ENCODE measurements at places on chromosomes 7 and 10.

- DNase-seq: no peak
These were observed 4.4 kb upstream of the FAM107B start for GRCh38 chr10:14779001-14779651.

DNA sequence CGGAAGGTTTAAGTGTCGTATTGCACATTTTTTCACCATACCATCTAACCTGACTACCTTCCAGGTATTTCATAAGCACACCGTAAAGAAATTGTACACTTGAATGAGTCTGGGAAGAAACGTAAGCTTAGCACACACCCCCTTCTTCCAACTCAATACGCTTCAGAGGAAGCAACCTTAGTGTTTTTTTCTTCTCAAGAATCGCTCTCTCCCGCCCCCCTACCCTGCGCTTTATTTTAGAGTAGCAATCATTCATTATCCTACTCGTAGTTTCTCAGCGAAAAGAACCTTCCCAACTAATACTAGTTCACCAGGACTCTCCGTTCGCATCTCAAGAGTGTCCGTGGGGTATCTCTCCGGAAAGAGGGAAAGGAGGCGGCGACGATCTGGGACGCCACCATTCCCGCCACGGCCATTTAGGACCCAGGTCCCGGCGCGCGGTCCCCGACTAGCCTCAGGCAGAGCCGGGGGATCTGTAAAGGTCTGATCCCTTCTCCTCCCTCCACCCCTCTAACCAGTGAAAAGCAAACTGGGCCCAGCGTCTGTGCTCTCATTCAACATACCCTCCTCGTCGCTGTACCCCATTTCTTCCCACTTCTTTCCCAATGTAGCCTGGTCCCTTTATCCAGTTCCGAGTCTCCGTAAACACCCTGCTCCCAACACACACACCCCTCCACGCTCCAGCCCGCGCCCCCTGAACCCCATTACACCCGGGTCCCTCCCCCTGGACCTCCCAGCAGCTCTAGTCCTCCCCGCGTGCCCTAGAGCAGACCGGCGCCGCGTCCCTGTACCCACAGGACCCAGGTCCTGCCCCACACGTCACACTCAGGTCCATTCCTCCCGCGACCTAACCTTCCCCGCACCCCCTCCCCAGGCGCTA lies 16.0 kb downstream of the MYOZ1 start:
- no peak for DNase-seq

GRCh38 chr10:115659616-115660015 lies 566.5 kb downstream of the ATRNL1 start:
- no peak for DNase-seq

GRCh38 chr7:15199482-15199881 lies 296.9 kb upstream of the DGKB start:
- no peak for DNase-seq

GRCh38 chr7:25116621-25117020 lies 8.4 kb downstream of the CYCS start:
- no peak for DNase-seq

- DNase-seq: no peak
These were observed 3.5 kb upstream of the NACAD start for GRCh38 chr7:45092100-45092930.

DNA sequence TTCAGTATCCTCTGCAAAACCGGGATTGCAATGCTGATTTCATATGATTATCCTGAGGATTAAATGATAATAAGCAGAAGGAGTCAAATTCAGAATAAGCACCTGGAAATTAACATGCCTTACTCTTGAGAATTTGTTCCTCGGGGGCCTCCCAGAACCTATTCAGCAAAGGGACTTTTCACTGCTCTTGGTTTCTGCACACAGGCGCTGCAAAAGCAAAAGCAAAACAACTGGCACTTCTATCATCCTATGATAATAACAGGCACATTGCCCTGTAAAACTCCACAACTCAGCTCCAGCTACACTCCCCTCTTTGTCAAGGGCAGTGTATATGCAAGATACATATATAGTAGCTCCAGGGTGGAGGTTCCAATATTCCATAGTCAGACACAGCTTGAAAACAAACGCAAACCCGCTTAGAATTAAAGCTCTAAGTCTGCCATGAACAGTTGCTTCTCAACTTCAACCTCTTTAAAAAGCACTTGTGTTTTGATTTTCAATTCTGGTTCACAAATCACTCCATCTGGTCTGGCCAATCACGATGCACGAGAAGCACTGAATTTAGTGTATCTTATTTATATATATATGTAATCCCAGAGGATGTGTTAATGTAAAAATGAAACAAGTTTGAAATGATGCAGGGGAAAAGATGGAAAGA lies 119.9 kb upstream of the PTER start:
- no peak for DNase-seq

DNA sequence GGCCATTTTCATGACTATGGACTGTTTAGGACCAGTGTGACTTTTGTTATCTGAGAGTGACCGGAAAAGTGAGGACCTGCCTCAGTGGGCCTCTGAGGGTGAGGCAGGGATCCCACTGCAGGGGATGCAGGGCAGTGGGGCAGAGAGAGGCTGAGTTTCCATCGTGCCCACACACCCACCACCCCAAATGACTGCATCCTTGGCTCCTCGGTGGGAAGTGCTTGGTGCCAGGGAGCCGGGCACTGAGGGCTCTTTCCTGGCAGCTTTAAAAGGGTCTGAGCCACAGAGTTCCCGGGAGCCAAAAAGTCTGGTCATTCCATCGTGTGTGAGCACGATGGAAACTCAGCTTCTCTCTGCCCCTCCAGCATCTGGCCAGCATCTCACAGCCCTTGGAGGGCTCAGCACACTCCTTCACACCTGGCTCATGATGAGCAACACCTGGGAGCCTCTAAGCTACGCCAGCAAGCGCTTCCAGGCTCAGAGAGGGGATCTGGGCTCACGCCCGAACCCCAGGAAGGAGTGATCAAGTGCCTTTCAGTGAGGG lies 59.1 kb downstream of the RAMP3 start:
- DNase-seq: no peak

DNA sequence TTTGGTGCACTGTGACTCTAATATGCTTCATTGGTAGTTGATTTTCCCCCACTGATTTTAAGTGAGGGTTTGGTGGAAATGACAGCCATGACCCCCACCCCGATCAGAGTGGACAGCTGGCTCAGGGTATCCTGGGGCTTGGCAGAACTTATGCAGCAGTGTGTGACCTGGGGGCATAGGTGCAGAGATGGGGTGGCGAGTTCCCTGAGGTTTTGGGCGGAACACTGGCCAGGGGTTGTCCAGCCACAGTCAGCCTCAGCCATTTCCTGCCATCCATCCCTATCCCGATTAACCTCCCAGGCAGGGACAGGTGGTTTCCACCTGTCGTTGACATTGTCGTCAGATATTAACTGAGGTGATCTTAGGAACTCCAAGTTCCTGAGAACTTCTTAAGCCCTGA lies 155.8 kb upstream of the CHST15 start:
- no peak for DNase-seq

- DNase-seq: no peak
These were observed 9.1 kb downstream of the TMEM72 start for GRCh38 chr10:44920252-44920651.

GRCh38 chr7:95772298-95772770 lies at the start of gene DYNC1I1:
Gene DYNC1I1, plus strand, starts transcription at chr7:95772554. Its CDS starts 32,176 bp downstream, at chr7:95804730.
- DNase-seq: peak; percentile 12

DNA sequence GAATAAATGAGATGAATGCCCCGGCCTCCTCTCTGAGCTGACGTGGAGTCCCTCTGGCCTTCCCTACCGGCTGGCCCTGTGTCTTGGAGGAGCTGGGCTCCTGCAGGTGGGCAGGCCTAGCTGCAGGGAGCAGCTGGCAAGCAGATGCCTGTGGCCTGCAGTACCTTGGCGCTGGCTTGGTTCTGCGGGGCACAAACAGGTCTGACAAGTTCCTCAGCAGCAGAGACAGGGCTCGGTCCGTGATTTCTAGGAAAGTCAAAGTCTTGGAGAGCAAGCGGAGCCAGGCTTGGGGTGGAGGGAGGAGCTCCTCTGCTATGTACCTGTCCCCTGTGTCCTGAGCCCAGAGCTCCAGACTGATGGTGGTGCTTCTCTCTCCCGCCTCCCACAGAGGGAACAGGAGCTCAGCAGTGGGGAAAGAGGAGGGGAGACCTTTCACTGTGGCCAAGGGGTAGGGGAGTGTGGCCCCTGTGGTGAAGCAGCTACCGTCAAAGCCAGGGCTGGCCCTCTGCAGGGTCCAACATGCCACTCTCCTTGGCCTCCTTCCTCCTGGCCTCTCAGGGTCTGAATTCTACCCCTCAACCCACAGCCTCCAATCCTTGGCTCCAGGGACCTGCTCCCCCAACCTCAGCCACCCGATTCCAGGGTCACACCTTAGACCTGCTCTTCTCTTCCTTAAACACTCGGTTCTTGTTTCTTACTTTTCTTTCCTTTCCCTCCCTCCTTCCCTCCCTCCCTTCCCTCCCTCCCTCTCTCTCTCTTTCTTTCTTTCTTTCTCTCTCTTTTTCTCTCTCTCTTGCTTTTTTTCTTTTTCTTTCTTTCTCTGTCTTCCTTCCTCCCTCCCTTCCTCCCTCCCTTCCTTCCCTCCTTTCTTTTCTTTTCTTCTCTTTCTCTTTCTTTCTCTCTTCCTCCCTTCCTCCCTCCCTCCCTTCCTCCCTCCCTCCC lies 20.1 kb downstream of the MYL10 start:
- DNase-seq: no peak

DNA sequence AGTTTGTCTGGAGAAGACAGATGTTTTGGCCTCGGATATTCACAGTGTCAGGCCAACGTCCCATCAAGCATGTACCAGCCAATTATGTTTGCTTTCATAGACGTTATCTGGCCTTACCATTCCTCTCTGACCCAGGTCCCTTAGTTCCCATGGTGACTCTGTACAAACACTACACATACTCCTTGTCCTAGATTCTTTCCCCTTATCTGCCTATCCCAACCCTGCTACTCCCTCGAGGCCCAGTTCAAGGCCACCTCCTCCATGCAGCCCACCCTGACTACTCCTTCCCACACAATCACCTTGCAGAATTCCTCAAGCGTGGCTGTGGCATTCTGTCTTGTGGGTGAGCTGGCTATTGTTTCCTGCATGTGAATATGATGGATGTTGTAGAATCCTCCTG lies 155.2 kb downstream of the PRKAG2 start:
- no peak for DNase-seq

- no peak for DNase-seq
These were observed 520 bp downstream of the MOSPD3 start for GRCh38 chr7:100612730-100613390.

- no peak for DNase-seq
These were observed 110.0 kb downstream of the HGF start for GRCh38 chr7:81659697-81660395.

DNA sequence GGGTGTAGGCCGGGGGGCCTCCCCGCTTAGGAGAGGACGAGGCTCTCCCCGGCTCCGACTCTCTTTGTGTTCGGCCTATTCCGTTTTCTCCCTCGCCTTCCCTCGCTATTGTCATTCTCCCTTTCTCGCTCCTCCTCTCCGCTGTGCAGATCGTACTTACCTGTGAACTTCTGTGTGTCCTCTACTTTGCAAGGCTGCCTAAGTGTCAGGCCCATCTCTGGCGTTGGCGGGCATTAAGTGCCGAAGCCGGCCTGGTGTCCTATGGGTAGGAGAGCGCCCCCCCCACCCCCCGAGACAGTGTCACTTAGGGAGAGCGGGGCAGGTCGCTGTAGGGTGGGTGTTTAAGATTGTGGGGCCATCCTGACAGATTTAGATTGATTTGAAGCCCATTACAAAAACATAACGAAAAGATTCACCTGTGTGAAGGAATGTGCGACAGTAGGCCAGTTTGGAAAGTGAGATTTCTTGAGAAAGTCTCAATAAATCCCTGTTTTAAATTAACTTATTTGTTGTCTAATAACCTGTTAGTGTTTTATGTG lies 579 bp downstream of the RBM33 start:
- peak; percentile 16 for DNase-seq

DNA sequence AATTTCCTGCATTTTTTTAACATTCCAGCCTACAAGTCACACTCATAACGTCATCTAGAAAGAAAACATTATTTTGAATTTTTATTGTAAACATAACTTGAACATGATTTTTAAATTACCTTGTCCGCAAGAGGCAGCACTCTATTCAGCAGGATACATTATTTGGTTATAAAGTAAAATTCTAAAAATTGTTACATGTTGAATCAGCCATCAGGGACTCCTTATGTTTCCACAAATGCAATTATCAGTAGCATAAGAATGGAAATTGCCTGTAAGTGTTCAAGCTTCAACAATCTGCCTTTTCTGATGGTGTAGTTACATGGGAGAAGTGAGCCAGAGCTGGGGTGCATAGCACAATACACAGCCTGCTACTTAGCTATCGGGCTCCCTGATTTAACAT lies 97.5 kb downstream of the ZNF365 start:
- no peak for DNase-seq

GRCh38 chr7:135537905-135538304 lies 19.8 kb upstream of the NUP205 start:
- no peak for DNase-seq
